ENCODE measurements at places on chromosomes 3 and 15. TPM values are rescaled to one million over a fixed set of nuclear protein-coding genes. Genes with fewer than 3 reads are reported as not detected.

The DAPK2 gene
- total RNA-seq = 6.7 TPM

The POTEB2 gene
- total RNA-seq = not detected

The CATSPER2 gene
- total RNA-seq = 3.8 TPM

The DAZL gene
- not detected for total RNA-seq

The FAM107A gene
- total RNA-seq = 10.7 TPM

The STRIT1 gene
- not detected for total RNA-seq

The USP13 gene
- 21.1 TPM for total RNA-seq

The CEP19 gene
- total RNA-seq = 1.2 TPM

The AGTR1 gene
- total RNA-seq = not detected

The CHRM5 gene
- total RNA-seq = not detected

The NOX5 gene
- 0.07 TPM for total RNA-seq

The ANKUB1 gene
- not detected for total RNA-seq

The CORO2B gene
- 2.9 TPM for total RNA-seq

The OXTR gene
- total RNA-seq = 0.67 TPM

The SQOR gene
- 17.9 TPM for total RNA-seq

The GADL1 gene
- total RNA-seq = not detected

The ARHGAP31 gene
- 64.8 TPM for total RNA-seq

The CFAP20DC gene
- total RNA-seq = 1.9 TPM

The NTRK3 gene
- not detected for total RNA-seq

The ATP13A5 gene
- total RNA-seq = not detected

The CHRNB4 gene
- total RNA-seq = not detected

The HMCES gene
- total RNA-seq = 38.9 TPM

The GCNT3 gene
- total RNA-seq = not detected

The C3orf85 gene
- total RNA-seq = not detected

The GOLGA8J gene
- total RNA-seq = not detected

The C3orf62 gene
- 5.6 TPM for total RNA-seq

The SLC22A13 gene
- total RNA-seq = 0.44 TPM

The ZNF80 gene
- total RNA-seq = not detected

The IL17RE gene
- 1.5 TPM for total RNA-seq

The NMNAT3 gene
- total RNA-seq = 0.60 TPM

The GOLGA6L9 gene
- 3.8 TPM for total RNA-seq

The LRRC31 gene
- not detected for total RNA-seq

The LRRK1 gene
- total RNA-seq = 22.1 TPM

The GHSR gene
- total RNA-seq = not detected

The P2RY12 gene
- total RNA-seq = not detected

The OXSR1 gene
- 32.9 TPM for total RNA-seq

The C2CD4A gene
- 1.1 TPM for total RNA-seq

The ONECUT1 gene
- not detected for total RNA-seq

The LHFPL4 gene
- total RNA-seq = not detected

The PFKFB4 gene
- 4.9 TPM for total RNA-seq

The COLQ gene
- total RNA-seq = 2.3 TPM

The KCNAB1 gene
- total RNA-seq = 11.7 TPM

The EXOSC7 gene
- 46.2 TPM for total RNA-seq

The MAGI1 gene
- total RNA-seq = 47.7 TPM

The TMEM158 gene
- total RNA-seq = 0.42 TPM

The MKRN3 gene
- 0.18 TPM for total RNA-seq

The RASL12 gene
- not detected for total RNA-seq

The NANOGP8 gene
- total RNA-seq = not detected

The LINGO1 gene
- total RNA-seq = 0.32 TPM

The KLHL40 gene
- total RNA-seq = not detected

The SLC15A2 gene
- 0.60 TPM for total RNA-seq

The CPEB1 gene
- not detected for total RNA-seq

The HCLS1 gene
- total RNA-seq = 68.5 TPM

The CAMKV gene
- total RNA-seq = not detected

The KNL1 gene
- 33.8 TPM for total RNA-seq

The GRK7 gene
- not detected for total RNA-seq

All from endothelial cell of umbilical vein (primary cell).